Hair follicle dermal papilla cell (primary cell): ENCODE measurements at places on chromosomes 16 and 17. TPM values are rescaled to one million over a fixed set of nuclear protein-coding genes. Genes with fewer than 3 reads are reported as not detected.

Gene KCNJ18
- not detected in 2 replicates for total RNA-seq

Gene KCNH6
- total RNA-seq, result not detected in 2 replicates

Gene MEIOB
- 0.61 and 1.1 TPM in 2 replicates for total RNA-seq

Gene GGNBP2
- total RNA-seq, result 58.5 and 67.7 TPM in 2 replicates
